Adipocyte (in vitro differentiated cells): ENCODE measurements at places on chromosomes 13 and 19.
A peak's percentile ranks its signal among the peaks of the same experiment; 100 is the strongest.

DNA sequence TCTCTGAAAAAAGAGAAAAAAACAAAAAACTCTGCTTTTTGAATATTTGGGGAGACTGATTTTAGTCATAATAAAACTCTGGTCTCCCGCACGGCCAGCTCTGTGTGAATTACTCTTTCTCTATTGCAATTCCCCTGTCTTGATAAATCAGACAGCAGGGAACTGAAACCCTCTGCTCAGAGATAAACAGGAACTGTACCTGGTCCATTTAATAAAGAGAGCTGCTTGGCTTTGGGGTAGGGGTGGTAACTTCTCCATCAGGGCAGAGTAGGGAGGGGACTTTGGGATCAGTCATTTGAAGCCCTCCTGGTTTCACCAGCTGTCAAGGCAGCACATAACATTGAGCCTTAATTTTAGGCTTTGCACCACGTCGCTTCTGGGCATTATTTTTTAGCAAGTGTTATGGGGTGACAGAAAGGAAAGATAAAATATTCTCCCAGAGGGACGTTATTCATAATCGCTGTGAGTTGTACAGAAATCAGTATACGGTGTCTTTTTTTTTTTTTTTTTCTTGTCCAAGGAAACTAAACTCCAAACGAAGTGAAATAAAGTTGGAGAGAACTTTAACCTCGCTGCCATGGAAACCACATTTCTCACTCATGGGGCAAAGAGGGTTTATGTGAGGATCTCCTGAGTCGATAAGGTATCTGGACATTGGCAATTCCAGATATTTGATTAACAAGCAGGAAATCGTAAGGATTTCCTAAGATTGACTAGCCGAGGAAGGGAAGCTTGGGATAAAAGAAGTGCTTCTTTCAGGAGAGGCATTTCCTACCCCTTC lies 99.0 kb upstream of the MRI1 start:
- no peak for DNase-seq

DNA sequence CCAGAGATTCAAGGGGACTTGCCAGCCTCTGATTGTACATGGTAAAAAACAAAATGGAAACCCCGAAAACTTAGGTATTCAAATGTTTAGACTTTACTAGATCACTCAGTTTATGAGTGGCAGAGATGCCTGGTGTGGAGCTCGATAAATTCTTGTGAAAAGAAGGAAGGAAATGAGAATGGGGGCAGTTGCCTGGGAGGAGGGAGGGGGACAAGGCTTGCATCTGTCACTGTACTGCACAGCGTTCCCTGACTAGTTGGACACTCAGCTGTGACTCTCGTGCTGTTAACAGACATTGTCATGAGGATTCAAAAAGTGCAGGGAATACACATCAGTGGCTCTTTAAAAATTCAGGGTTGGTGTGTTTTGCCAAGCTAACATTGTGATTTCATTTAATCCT lies 232.9 kb downstream of the ZIC5 start:
- DNase-seq = no peak

DNA sequence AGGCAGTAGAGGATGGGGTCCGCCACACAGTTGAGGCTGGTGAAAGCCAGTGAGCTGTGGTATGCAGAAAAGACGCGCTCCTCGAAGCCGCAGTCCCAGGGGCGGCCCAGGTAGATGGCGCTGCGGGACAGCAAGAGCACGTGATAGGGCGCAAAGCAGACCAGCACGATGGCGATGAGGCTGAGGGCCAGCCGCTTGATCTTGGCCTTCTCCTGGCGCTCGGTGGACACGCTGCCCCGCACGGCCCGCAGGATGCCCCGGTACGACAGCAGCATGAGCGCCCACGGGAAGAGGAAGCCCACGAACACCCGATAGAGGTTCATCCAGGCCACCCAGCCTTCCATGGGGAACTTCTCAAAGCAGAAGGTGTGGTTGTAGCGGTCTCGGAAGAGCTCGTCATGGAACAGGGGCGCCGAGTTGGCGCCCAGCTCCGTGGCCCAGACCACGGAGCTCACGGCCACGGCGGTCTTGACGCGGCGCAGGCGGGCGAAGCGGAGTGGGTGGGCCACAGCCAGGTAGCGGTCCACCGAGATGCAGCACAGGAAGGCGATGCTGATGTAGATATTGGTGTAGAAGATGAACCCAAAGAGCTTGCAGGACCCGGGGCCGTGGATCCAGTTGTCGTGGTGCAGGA lies 6.5 kb upstream of the OPA3 start:
- DNase-seq = no peak

DNA sequence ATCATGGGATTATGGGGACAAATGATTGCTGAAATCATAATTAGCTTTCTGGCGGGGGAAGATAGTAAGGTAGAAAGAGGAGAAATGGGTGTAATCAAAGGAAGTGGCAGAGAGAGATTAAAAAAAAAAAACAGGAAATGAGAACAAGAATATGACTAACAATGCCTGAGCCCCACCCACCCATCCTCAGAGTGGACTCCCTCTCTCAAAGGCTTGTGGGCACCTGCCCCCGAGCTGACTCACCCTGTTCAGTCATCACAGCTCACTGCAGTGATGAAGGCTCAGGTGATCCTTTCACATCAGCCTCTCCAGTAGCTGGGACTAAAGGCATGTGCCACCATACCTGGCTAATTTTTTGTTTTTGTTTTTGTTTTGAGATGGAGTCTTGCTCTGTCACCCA lies 26.4 kb upstream of the TPT1 start:
- peak; percentile 52 for DNase-seq

DNA sequence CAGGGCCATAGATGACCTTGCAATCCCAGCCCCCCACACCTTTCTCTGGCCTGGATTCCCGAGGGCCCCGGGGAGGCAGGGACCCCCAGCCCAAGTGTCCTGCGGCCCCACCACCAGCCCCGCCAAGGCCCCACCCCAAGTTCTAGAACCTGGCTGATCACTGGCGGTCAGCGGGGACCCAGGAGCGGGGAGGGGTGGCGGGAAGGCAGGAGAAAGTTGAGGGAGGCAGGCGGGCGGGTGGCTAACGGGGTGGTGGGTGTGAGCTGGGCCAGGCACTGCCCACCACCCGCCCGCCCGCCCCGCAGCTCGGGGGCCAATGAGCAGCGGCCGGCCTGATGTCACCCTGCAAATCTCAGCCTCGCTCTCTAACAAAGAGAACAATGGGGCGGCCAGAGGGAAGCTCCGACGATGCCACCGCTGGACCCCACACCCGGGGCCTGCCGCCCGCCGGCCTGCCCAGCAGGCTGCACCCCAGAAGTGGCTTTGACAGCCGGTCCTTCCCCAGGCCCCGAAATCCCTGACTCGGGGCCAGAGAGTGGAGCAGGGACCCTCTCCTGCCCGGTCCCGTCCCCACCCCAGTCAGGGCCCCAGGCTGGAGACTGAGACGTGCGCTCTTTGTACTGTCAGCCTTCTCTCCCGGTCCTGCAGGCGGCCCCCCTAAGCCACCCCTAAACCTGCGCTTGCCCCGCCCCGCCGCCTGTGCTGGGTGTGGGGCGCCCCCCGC lies 1.6 kb downstream of the MEX3D start:
- peak; percentile 92 for DNase-seq

- DNase-seq = peak; percentile 64
Measured at GRCh38 chr13:32314271-32315237, 609 bp downstream of the ZAR1L start.

- peak; percentile 54 for DNase-seq
Measured at GRCh38 chr13:74287724-74288169, 153.5 kb upstream of the KLF12 start.

GRCh38 chr19:40744554-40745401 lies 5.5 kb downstream of the ACTMAP start:
- DNase-seq = peak; percentile 25

- DNase-seq = no peak
Measured at GRCh38 chr19:3609779-3610719, 3.4 kb upstream of the TBXA2R start.

GRCh38 chr13:96993634-96994016 lies 651 bp downstream of the OXGR1 start:
- DNase-seq = peak; percentile 7

DNA sequence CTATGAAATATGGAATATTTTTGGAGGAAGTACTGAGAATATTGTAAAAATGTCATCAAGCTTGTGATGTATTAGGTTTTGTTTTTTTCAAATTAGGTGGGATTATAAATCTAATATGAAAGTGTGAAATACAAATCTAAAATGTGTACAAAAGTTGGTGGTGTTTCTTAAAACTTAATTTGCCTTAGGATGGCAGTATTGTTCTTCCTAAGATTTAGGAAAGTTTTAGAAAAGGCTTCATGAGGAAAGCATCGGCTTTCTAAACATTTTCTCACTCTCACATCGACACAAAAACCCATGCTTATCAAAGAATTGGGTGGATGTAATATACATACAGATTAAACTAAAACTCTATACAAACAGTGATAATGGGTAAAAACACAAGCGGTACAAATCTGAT lies 972.0 kb upstream of the PCDH20 start:
- DNase-seq = peak; percentile 74

DNA sequence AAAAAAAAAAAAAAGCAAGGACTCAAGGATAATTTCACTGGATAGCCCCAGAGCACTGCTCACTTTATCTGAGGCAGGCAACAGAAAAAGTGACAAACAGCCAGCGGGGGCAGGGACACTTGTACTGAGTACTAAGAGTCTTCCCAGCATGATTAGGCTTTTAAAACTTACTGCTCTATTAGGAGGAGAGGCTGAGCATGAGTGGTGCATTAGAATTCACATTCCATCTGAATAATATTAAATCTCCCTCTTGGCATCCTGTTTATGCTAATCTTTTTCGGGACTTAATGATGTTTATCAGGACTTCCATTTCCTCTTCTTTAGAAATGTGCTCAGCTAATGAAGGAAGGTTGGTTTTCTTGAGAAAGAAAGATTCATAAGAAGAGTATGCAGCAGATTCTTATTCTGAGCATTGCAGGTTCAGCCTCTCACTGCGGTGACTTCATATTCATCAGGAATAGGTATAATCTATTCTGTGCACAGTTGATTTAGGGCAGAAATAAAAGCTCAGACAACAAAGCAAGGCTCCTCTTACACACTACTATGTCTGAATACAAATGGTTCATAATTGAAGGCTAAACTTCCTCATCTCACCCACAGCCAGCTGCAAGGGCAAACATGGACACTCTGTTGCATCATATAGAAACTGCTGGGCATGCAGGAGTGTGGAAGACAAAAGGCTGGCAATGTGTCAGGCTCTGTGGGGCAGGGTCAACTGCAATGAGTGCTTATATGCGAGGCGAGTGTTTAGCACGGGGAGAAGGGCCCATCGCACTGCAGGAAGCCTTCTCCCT lies 107.0 kb downstream of the KL start:
- DNase-seq = peak; percentile 36

DNA sequence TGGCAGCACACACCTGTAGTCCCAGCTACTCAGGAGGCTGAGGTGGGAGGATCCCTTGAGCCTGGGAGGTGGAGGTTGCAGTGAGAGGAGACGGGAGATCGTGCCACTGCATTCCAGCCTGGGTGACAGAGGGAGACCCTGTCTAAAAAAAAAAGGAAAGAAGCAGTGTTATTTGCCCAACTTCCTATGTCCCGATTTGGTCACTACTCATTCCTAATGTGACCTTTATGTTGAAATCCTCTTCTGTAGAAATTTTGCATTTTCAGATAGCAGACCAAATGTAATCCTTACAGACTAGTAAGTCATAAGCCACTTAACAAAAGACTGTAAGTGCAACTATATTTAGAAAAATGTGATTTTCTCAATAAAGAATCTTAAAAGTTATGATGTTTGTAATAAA lies 18.2 kb upstream of the STK24 start:
- DNase-seq = no peak

DNA sequence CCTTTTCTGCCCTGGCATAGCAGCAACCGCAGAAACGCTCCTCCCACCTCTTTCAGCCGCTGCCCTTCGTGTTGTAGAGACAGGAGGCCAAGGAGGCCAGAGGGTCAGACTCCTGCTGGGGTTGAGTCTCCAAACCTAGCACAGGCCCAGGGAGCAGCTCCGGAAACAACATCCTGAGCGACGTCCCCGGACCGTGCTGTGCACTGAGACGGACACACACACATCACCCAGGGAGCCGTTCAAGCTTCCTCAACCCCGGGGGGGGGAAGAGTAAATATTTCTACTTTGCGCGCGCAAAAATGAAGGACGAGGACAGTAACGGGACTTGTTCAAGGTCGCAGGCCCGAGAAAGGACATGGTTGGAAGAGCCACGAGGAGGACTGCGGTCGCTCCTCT lies 657 bp downstream of the ZNF550 start:
- DNase-seq = peak; percentile 45

GRCh38 chr13:101398191-101398590 lies 18.1 kb downstream of the NALCN start:
- peak; percentile 38 for DNase-seq

GRCh38 chr19:799076-799881 lies 2.0 kb downstream of the PTBP1 start:
- peak; percentile 72 for DNase-seq

DNA sequence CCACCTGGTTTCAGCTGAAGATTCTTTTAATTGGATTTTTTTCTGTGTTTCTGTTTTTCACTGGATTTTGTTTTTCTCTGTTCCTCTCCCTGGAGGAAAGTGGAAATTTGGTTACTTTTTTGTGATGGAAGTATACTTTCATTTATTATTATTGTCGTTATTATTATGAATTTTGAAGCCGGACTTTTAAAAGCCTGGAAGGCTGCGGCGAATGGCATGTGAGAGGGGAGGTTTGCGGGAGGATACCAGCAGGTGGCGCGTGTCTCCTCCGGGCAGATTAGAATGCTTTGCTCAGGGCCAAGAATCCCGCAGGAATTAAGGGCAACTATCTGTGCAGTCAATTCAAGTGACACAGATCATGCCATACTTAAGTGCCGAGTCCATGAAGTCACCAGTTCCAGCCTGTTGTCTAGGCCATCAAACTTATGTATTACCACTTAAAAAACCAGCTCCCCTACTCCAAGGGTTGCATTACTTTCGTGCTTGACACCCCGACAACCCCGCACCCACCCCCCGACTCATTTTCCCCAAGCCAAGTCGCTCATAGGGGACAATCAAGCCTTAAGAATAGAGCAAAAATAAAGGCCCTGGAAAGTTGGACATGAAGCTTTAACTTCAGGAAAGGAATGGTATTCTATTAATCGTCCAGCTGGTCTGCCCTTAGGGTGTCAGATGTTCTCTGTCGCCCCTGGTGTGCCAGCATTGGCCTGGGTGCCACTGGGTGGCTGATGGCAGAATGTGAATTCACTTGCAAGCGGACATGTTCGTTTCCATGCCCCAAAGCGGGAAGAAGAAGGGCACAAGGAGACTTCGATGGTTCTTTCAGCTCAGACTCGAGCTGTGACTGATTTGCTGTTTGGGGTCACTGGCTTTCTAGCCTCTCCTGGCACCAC lies 1.3 kb upstream of the LRCH1 start:
- DNase-seq = peak; percentile 87

DNA sequence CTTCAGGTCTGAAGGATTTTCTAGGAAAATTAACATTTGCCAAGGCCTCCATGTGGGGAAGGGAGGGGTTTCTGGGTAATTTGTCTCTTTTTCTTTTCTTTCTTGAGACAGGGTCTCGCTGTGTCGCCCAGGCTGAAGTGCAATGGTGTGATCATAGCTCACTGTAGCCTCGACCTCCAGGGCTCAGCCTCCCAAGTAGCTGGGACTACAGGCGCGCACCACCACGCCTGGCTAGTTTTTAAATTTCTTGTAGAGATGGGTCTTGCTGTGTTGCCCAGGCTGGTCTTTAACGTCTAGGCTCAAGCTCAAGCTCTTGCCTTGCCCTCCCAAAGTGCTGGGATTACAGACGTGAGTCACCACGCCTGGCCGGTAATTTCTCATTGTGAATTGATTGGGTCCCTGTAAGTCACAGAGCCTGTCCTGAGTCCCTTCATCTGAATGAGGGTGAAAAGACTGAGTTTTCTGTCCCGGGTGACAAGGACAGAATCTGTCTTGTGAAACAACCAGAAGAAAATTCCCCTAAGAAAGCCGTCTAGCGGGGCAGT lies 10.0 kb upstream of the SPC24 start:
- peak; percentile 33 for DNase-seq
